Smooth muscle cell of bladder (primary cell): ENCODE measurements at places on chromosomes 5 and 9. TPM values are rescaled to one million over a fixed set of nuclear protein-coding genes. Genes with fewer than 3 reads are reported as not detected.

The FCN1 gene
- not detected in 2 replicates for total RNA-seq

The PRR7 gene
- 2.7 and 3.0 TPM in 2 replicates for total RNA-seq

The REEP2 gene
- total RNA-seq: 16.2 and 17.5 TPM in 2 replicates

The ECSCR gene
- 0.14 and 0.37 TPM in 2 replicates for total RNA-seq

The FAM78A gene
- total RNA-seq: 0.43 and 0.55 TPM in 2 replicates

The NR6A1 gene
- total RNA-seq: 0.09 and 0.14 TPM in 2 replicates

The ZNF483 gene
- total RNA-seq: 1.00 and 2.2 TPM in 2 replicates

The MZB1 gene
- total RNA-seq: 0.14 and 0.18 TPM in 2 replicates

The ZNF474 gene
- total RNA-seq: under 0.01 and 0.18 TPM in 2 replicates

The C5orf15 gene
- 41.4 and 46.8 TPM in 2 replicates for total RNA-seq

The SLC6A3 gene
- total RNA-seq: under 0.01 TPM in 1 of 2 replicates, not detected in the other

The CSF1R gene
- 0.14 and 0.46 TPM in 2 replicates for total RNA-seq

The HOMER1 gene
- total RNA-seq: 12.8 and 19.3 TPM in 2 replicates

The SMIM33 gene
- total RNA-seq: not detected in 2 replicates

The ISCA1 gene
- 17.6 and 25.2 TPM in 2 replicates for total RNA-seq

The FBXL7 gene
- total RNA-seq: 2.0 and 2.9 TPM in 2 replicates

The PLPPR1 gene
- not detected in 2 replicates for total RNA-seq

The RFESD gene
- total RNA-seq: 1.7 and 3.2 TPM in 2 replicates

The SLC6A7 gene
- total RNA-seq: not detected in 2 replicates

The FRRS1L gene
- total RNA-seq: 0.09 and 0.14 TPM in 2 replicates

The LAMC3 gene
- total RNA-seq: 0.09 and 0.28 TPM in 2 replicates

The ZFP2 gene
- total RNA-seq: 0.83 and 1.00 TPM in 2 replicates

The PCDHAC2 gene
- 0.14 and 0.28 TPM in 2 replicates for total RNA-seq

The PTGS1 gene
- 52.2 and 54.6 TPM in 2 replicates for total RNA-seq

The PCDHGC4 gene
- total RNA-seq: 1.7 TPM in 2 replicates

The FBP1 gene
- total RNA-seq: not detected in 2 replicates

The CDH18 gene
- total RNA-seq: 0.71 and 1.3 TPM in 2 replicates

The PFN3 gene
- total RNA-seq: not detected in 2 replicates

The TYRP1 gene
- total RNA-seq: 1.7 and 2.1 TPM in 2 replicates

The PCDH1 gene
- total RNA-seq: 0.55 and 1.00 TPM in 2 replicates

The TMEM38B gene
- total RNA-seq: 8.7 and 17.6 TPM in 2 replicates

The ROPN1L gene
- 0.28 and 0.57 TPM in 2 replicates for total RNA-seq

The SEC61B gene
- total RNA-seq: 80.3 and 102 TPM in 2 replicates

The ESM1 gene
- total RNA-seq: 0.57 and 3.3 TPM in 2 replicates

The IL9 gene
- not detected in 2 replicates for total RNA-seq

The ADAMTS12 gene
- 29.9 and 34.2 TPM in 2 replicates for total RNA-seq

The IFNA6 gene
- not detected in 2 replicates for total RNA-seq

The WNK2 gene
- total RNA-seq: not detected in 2 replicates

The PROP1 gene
- not detected in 2 replicates for total RNA-seq

The PNPLA7 gene
- 0.57 and 1.1 TPM in 2 replicates for total RNA-seq

The HCN1 gene
- total RNA-seq: not detected in 2 replicates

The C1QTNF3 gene
- total RNA-seq: 0.57 and 2.0 TPM in 2 replicates

The C9orf57 gene
- not detected in 2 replicates for total RNA-seq

The RXFP3 gene
- total RNA-seq: not detected in 2 replicates

The SEMA5A gene
- total RNA-seq: 5.3 and 15.0 TPM in 2 replicates

The BASP1 gene
- total RNA-seq: 241 and 276 TPM in 2 replicates

The PCDHGB1 gene
- total RNA-seq: 2.3 and 3.3 TPM in 2 replicates

The CBY3 gene
- not detected in 2 replicates for total RNA-seq

The CCNH gene
- 82.6 and 88.2 TPM in 2 replicates for total RNA-seq
